ENCODE measurements at places on chromosomes 12 and 14.

DNA sequence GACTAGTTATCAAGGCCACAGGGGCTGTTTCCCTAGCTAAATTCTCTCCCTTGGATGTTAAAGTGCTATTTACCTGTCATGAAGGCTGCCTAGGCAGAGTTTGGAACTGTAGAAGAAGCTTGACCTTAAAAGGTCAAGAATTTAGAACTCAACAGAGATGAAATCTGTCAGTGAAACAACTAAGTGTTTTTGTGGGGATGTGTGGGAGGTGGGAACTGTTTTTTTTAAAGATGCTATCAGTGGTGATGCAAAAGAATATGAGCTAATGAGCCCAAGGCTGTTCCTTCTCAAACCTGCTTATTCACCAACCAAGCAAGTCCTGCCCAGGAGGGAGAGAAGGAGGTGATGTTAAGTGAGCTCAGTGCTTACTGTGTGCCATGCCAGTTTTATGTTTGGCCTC, 40.8 kb upstream of the POC1B start:
- no peak for DNase-seq

DNA sequence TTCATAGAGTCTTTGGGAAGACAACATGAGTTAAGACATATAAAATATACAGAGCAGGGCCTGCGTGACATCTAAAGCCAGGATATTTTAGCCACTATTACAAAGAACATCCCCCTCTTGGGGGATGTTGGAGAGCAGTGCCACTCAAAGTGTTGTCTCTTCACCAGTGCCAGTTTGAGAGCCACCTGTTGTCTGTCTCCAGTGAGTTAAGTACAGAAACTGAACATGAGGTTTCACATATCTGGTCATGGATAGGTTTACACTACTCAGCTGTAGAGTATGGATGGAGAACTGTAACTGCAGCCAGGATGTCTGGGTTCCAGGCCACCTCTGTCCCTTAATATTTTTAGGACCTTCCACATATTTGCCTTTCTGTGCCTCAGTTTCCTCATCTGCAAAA, 39.1 kb downstream of the RNFT2 start:
- no peak for DNase-seq

DNA sequence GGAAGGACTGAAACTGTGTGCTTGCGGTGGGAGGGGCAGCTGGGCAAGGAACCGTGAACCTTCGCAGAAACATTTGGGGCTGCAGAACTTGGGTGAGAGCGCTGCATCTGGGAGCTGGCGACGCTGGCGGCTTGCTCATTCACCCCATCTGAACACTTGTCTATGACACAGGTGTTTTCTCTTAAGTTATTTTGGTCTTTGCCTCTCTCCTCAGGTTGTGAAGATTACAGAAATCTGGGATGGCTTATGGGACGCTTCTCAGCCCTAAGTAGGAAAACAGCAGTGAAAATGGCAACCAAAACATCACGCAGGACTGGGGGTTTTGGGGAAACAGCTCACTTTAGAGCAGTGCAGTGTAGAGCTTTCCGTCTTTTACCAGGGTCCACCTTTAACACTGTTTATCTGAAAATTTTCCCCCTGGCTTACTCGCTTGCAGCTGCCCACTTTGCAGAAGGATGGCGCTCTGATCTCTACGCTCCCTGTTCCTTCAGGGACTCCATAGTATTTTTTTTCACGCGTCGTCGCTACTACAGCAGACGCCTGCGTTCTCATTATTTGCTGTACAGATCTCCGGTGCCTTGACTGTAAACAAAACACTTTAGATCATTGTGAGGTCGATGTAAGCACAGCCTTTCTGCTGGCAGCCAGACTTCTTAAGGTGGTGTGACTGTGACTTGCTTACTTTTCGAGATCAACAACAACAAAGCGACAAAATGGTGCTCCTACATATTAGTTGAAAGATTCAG, 2.7 kb upstream of the CDKN1B start:
- no peak for DNase-seq

- DNase-seq: no peak
Observed at GRCh38 chr12:114430306-114430705, 24.4 kb upstream of the TBX5 start.

GRCh38 chr14:99122521-99123125, 149.4 kb downstream of the BCL11B start:
- no peak for DNase-seq

GRCh38 chr12:64687816-64688215, 71.4 kb downstream of the GNS start:
- DNase-seq: no peak

GRCh38 chr14:78232231-78233000, 62.2 kb downstream of the NRXN3 start:
- DNase-seq: no peak

DNA sequence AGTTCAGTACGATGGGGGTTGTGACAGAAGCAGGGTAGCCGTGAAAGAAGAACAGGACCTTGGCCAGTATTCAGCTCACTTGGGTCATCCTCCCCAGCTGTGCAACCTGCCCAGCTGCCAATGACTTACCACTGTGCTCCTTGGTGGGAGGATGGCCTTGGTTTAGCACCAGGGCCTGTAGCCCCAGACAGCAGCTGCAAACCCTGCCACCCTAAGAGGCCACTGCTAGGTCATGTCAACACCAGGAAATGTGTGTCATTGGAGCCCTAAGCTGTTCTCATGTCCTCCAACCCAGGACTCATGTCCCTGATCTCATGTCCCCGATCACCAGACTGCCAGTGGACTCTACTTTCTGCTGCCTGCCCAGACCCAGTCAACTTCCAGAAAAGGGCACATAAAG, 3.0 kb upstream of the CRACR2A start:
- no peak for DNase-seq

- DNase-seq: peak; percentile 49
Observed at GRCh38 chr14:21748869-21749303, 75.3 kb upstream of the OR4E1 start.

GRCh38 chr14:53151523-53152183, 1.5 kb downstream of the DDHD1 start:
- DNase-seq: no peak

- no peak for DNase-seq
Observed at GRCh38 chr14:58663494-58664111, 25.8 kb downstream of the DACT1 start.

- DNase-seq: no peak
Observed at GRCh38 chr14:33150666-33151428, 212.2 kb downstream of the NPAS3 start.

DNA sequence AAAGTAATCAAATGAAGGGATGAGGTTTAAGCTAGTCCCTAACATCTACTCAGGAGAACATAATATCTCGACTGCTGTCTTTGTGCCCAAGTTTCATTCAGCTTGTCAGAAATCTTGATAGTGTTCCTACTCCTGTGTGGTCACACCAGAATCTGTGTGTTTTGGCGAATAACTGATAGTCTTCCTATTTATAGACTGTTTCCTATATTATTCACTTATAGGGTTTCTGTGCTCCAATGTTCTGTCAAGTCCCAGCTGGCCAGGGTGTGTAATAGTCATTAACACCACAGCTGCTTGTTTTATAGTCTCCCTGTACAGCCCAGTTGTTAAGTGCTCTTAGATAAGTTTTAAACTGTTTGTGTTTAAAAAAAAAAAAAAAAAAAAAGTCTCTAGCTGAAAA, 45.9 kb downstream of the GPR135 start:
- no peak for DNase-seq

DNA sequence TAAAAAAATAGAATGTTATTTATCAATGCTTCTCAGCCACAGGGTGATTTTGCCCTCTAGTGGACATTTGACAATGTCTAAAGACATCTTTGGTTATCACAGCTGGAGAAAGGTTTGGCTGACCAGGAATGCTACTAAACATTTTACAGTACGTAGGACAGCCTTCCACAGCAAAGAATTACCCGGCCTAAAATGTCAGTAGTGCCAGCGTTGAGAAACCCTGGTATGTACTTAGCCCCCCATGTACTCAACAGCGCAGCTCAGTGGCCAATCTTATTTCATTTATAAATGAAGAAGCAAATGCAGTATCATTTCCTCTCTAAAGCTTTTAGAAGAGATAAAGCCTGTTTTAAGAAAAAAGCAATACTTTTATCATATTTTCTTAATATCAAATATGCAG, 5.8 kb downstream of the MARK3 start:
- DNase-seq: no peak

GRCh38 chr12:124273630-124274029, 21.3 kb upstream of the RFLNA start:
- no peak for DNase-seq

DNA sequence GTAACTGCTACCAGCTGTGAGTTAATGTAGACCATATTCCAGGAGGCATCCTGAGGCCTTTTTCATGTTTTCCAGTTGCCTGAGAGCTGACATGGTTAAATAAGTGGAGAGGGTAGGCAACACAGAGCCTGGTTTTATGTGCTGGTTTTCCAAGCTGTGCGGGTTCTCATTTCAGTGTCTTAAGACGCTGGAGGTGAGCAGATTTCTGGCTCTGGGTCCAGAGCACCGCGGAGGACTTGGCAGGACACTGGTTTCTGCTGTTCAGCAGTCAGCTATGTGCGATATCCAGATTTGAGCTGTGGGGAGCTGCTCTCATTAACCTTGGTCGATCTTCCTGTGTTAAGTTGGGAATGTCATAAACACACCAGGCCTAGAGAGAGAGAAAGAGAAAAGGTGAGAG, 680.8 kb downstream of the BCL11B start:
- DNase-seq: no peak

- DNase-seq: no peak
Observed at GRCh38 chr14:24705840-24706239, 71.8 kb upstream of the GZMB start.

DNA sequence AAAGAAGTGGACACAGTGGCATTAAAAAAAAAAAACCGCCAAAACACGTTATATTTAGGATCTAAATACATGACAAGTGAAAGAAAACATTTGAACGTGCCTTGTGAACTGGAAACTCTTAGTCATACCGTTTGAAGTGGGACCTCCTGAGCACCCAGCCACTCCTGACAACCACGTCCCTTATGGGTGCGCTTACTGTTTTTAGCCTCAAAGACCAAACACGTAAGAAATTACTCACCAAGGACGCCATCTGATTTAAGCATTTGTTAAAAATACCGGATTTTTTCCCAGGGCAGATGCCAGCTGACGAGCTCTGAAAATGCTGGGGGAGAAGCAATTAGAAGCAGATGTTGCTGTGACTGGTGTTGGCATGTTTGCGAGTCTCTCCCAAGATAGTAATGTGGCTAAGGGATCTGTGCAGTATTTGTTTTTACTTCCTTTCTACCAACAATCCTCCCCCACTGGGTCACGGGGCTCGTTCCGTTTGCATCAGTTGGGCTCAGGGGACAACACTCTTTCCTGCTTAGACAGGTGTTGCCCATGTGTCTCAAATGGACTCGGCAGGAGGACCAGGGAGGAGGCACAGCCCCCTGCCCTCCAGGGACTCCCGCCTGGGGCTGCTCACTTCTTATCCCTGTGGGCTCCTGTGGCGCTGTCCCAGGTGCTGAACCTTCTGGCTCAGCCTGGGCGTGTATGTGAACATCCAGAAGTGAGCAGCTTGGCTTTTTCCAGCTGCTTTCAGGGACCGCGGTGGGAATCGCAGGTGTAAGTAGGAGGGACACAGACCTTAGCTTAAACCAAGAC, 101.0 kb downstream of the BEGAIN start:
- peak; percentile 84 for DNase-seq

GRCh38 chr12:9163392-9163791, 44.8 kb downstream of the PZP start:
- no peak for DNase-seq

GRCh38 chr12:10214895-10215267, 2.2 kb downstream of the GABARAPL1 start:
- no peak for DNase-seq

DNA sequence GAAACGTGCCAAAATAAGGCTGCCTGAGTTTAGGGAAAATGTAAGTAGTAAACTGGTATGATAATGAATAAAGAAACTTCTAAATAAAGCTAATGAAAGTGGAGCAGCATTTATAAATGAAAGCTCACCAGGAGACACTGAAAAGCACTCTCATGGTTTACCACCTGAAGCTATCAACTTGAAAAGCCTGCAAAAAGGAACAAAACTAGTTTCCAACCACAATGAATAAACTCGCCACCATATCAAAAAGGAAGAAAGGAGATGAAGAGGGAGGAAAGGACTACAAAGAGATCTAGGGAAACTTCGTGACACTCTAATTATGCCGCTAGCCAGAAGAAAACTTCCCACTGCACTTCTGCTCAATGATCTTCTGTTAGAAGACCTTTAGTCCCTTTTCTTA, 66.7 kb downstream of the MED13L start:
- no peak for DNase-seq

- DNase-seq: no peak
Observed at GRCh38 chr12:94012071-94012470, 136.3 kb upstream of the PLXNC1 start.

DNA sequence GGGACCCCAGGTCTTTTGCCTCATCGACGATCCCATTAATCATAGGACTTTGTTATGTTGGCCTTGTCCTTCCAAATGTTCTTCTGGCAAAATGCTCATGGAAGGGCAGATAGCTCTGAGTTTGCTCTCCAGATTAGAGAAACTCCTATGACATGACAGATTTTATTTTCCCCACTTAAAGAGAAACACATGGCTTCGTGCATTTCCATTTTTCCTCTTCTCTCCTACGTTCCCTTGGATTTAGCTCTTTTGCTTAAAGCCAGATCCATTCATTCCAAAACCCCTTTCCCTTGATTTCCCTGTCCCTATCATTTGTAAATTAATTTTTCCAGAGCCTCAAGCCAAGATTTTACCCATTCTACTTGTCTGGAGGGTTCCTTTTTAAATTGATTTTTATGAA, 2.9 kb downstream of the PRIMA1 start:
- no peak for DNase-seq

- no peak for DNase-seq
Observed at GRCh38 chr12:80692114-80692513, 15.3 kb upstream of the MYF6 start.

Measured in neuronal stem cell (in vitro differentiated cells).